ENCODE measurements at places on chromosomes 5 and 9.
A peak's percentile ranks its signal among the peaks of the same experiment; 100 is the strongest.

- no peak for DNase-seq
Measured at GRCh38 chr9:91180240-91180929, 181.3 kb downstream of the AUH start.

GRCh38 chr9:13427587-13427986, 148.1 kb upstream of the MPDZ start:
- peak; percentile 37 for DNase-seq

- DNase-seq = no peak
Measured at GRCh38 chr9:19922476-19923118, 133.8 kb upstream of the SLC24A2 start.

GRCh38 chr5:137233726-137234125, 265.4 kb downstream of the SPOCK1 start:
- DNase-seq = no peak

DNA sequence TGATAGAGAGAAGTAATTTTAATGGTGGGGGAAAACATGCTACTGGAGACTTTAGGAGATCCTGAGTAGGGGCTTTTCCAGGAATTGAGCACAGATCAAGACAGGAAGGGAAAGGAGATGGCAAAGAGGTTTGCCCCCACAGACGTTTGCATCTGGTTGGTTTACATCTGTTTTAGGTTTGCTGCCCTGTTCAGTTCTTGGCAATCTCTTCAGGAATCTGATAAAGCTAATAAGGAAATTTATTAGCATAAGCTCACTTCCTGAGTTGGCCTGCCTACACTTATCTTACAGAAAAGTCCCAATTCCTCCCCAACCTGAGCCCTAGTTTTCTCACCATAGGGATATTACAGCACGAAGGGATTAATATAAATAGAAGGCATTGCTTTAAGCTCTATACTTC, 3.4 kb upstream of the CFAP95 start:
- no peak for DNase-seq

- no peak for DNase-seq
Measured at GRCh38 chr5:2213121-2213730, 330.5 kb upstream of the IRX4 start.

DNA sequence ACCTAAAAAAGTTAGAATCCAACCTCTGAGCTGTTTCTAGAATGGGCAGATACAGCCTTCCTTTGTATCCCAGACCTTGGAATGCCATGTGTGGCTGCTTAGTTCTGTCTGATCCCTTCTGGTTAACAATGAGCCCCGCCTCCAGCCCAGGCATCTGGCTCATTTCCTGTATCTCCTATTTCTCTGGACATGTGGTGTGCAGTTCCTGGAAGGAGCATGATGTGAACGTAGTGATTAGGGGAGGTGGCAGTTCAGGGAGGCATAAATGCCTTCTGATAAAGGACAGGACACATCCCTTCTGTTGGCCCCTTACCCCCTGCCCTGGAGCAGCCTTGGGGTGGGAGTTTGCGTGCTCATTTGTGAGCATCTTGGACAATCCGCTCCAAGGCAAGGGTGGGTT, 243.0 kb downstream of the ZSWIM6 start:
- no peak for DNase-seq

- DNase-seq = no peak
Measured at GRCh38 chr5:163614787-163615186, 109.4 kb downstream of the MAT2B start.

GRCh38 chr5:30802961-30803705, 390.4 kb upstream of the CDH6 start:
- no peak for DNase-seq

- DNase-seq = peak; percentile 46
Measured at GRCh38 chr9:1005043-1005667, 28.7 kb downstream of the DMRT3 start.

GRCh38 chr5:149646564-149646963, 65.3 kb downstream of the ARHGEF37 start:
- no peak for DNase-seq
